ENCODE measurements at places on chromosomes 7 and 10.

- no peak for DNase-seq
Measured at GRCh38 chr10:116160271-116160670, 112.7 kb downstream of the GFRA1 start.

GRCh38 chr10:133421336-133422222 lies 2.8 kb downstream of the SPRN start:
- DNase-seq: no peak

- DNase-seq: no peak
Measured at GRCh38 chr10:86252079-86252478, 114.5 kb downstream of the GRID1 start.

GRCh38 chr7:140390466-140391190 lies 7.7 kb downstream of the SLC37A3 start:
- DNase-seq: no peak

GRCh38 chr7:18353339-18353738 lies 142.2 kb upstream of the HDAC9 start:
- DNase-seq: no peak

- no peak for DNase-seq
Measured at GRCh38 chr10:8584666-8585065, 530.2 kb downstream of the GATA3 start.

GRCh38 chr10:86821388-86821999 lies 65.1 kb downstream of the BMPR1A start:
- DNase-seq: no peak

- peak; percentile 39 for DNase-seq
Measured at GRCh38 chr10:70348228-70348850, 34.1 kb downstream of the LRRC20 start.

DNA sequence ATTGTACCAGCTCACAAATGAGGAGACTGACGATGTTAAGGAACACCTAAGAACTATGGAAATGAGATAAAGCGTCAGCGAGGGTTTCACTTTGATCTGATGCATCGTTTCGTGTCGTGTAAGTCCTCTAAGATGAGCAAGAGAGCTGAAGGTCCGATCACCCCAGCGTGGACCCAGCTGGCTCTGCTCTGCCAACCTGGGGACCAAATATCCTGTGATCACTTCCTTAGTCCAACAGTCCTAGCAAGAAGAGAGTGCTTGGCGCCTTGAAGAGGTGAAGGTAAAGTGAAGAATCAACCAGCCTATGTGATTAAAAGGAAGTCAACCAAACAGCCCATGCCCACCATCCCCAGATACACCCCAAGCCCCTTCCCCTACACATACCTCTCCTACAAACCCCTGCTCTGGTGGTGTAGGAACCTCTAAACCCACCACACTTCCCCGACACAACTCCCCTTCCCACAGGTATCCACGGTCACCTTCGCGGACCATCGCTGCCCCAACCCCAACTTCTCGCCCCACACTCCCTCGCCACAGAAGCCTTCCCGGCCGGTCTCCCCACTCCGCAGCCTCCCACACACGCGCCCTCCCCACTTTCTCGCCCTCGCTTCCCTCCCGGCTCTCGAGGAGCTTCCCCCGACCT lies 722 bp downstream of the UPF2 start:
- DNase-seq: peak; percentile 51

DNA sequence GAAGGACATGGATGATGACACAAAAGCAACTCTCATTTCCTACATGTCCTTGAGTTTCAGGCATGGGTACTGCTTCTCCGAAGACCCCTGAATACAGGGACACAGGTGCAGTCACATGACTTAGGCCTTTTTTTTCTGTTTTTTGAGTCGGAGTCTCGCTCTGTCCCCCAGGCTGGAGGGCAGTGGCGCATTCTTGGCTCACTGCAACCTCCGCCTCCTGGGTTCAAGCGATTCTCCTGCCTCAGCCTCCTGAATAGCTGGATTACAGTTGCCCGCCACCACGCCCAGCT lies 26.8 kb downstream of the IFT22 start:
- DNase-seq: no peak

DNA sequence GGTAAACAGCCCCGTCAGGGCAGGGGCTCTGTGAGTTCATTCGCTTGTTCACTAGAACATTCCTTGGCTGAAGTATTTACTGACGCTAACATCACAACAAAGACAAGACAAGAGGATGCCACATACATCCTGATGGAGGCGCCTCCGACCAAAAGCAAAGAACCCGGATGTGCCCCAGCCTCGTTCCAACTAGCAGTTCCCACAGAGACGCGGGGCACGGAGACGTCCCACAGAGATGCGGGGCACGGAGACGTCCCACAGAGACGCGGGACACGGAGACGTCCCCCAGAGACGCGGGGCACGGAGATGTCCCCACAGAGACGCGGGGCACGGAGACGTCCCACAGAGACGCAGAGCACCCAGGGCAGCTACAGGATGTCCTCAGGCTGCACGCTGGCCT lies 35.4 kb upstream of the CFAP46 start:
- no peak for DNase-seq

GRCh38 chr7:27071622-27072390 lies 24.0 kb downstream of the HOXA1 start:
- no peak for DNase-seq

DNA sequence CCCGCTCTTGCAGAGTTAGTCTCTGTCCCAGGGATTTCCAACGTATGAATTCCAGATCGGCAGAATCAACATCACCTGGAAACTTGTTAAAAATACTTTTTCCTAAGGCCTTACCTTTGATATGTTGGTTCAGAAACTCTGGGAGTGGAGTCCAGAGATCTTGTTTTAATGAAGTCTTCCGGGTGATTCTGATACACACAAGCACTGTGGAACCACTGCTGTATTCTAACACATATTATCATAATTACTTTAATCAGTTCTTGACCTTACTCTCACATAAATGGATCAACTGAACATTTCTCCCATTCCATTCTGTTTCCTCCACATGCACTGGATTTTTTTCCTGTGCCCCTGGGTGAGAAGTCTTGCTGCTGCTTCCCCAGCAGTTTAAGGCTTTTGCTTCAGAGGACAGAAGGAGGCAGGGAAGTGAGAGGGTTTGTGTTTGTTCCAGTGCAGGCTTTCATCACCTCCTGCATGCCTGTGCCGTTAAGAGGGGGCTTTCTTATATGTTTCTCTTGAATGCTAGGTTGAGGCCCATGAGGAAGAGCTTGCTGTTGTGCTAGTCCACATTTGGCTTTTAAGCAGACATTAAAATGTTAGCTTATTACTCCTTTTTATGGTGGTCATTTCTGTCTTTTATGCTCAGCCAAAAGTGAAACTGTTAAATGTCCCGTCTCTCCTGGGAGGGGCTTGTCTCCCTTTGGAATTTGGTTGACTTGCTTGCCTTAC lies 32.4 kb downstream of the CCSER2 start:
- no peak for DNase-seq

GRCh38 chr10:49149881-49150280 lies 16.1 kb upstream of the FAM170B start:
- no peak for DNase-seq
